Right cardiac atrium (tissue), 5 donors: ENCODE measurements at places on chromosomes 5 and 9.

DNA sequence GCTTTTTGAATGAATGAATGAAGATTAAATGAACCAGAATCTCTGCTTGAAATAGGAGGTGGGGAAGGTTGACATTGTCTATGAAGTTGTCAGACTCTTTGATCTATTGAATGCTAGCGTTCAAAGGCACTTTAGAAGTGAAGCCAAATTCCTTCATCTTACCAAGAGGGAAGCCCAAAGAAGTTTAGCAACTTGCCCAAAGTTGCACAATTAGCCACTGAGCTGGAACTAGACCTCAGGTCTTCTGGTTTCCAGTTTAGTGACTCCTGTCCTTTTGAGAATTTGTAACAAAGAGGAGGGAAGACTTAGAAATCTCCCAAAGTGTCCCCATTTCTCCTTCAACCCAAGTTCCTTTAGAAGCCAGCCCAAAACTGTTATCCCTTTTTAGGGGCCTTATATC, 20.7 kb upstream of the SLC1A3 start:
- no peak for DNase-seq

DNA sequence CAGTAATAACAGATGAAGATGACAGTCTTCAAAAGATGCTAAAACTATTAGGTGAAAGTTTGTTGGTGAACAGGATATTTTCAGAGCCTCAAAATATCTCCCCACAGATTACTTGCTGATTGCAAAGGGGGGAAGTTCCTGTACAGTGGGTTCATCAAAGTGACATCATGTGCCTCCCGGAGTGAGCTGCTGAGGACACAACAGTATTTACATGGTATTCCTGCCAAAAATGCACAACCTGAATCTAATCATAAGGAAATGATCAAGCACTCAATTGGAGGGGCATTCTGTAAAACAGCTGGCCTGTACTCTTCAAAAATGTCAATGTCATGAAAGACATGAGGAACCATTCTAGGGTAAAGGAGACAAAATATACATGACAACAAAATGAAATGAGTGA, 18.9 kb upstream of the GLIS3 start:
- no peak for DNase-seq

- DNase-seq, result no peak
Observed at GRCh38 chr5:59186623-59187022, 603.7 kb downstream of the RAB3C start.

- DNase-seq, result no peak
Observed at GRCh38 chr5:9466697-9467096, 79.2 kb downstream of the SEMA5A start.

DNA sequence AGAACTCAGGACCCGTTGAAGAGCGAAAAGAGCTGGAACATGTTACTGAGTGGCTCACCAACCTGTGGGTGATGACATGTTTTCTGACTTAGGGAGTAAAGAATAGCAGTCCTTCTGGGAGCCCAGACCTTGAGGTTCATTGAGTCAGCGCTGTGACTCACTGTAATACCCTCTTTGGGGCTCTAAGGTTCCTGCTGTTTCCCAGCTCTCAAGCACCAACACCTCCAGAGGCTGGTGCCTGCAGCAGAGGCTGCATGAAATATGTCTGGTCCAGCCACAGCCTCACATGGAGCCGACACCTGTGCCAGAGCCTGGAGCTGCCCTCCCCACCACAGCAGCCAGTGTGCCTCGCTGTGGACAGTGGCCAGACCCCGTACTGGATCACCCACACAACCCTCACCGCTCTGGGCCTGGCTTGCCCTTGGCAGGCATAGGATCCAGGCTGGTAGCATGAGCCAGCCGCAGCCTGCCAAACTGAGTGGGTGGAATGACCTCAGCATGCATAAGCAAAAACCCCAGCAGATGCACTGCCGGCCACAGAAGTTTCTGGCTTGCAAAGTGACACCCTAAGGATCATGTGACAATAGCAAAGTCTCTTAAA, 143.5 kb upstream of the MRPS30 start:
- DNase-seq, result no peak

DNA sequence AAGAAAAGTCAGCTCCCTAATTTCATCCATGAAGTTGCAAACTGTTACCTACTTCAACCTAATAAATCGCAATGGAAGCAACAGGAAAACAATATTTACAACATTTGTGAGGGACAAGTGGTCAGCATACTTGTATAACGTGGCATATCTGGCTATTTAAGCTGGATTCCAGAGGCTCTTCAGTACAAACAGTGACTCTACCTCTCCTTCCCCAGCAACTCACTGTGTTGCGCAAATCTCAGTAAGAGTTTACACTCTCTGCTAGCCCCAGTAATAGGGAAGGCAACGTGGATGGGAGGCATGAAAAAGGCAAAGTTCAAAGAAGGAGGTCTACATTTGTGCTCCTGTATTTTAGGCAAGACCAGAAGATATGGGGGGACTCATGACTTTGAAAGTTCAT, 18.9 kb upstream of the SEMA5A start:
- DNase-seq, result no peak

DNA sequence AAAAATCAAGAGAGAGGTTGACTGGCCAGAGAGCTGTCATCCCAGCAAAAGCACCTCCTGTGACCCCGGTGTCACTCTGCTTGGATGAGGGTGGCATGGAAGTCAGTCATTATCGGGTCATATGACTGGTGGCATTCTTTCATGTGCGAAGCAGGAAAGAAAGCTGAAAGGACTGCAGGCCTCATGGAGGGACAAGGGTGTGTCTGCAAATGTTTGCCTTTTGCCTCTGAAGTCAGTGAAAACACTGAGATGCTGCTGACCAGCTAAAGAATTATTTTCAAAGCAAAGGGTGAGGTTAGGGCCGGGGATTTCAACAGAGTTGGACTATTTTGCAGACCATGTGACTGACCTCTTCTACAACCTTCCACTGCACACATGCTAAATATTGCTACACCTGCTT, 298.3 kb downstream of the CSNK1G3 start:
- DNase-seq, result peak; percentile 9

- DNase-seq, result peak; percentile 70
Observed at GRCh38 chr9:119004618-119004990, 364.6 kb downstream of the BRINP1 start.

- DNase-seq, result no peak
Observed at GRCh38 chr9:20321423-20322082, 300.7 kb downstream of the MLLT3 start.

DNA sequence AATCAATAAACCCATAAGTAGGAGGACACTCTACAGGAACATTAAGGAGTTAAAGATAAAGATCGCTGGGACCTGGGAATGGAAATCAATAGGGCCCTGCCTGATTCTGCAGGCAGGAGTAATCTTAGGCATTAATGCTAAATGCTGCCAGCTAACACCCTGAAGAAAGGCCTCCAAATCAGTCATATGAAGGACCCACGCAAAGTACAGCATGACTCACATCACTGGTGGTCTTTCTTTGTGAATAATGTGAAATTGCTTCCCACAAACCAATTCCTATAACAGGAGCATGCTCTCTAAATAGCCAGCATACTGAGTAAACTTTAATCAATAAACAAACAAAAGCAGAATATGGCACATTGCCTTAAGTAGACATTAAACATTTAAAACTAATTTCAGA, 172.3 kb downstream of the SEMA5A start:
- no peak for DNase-seq

DNA sequence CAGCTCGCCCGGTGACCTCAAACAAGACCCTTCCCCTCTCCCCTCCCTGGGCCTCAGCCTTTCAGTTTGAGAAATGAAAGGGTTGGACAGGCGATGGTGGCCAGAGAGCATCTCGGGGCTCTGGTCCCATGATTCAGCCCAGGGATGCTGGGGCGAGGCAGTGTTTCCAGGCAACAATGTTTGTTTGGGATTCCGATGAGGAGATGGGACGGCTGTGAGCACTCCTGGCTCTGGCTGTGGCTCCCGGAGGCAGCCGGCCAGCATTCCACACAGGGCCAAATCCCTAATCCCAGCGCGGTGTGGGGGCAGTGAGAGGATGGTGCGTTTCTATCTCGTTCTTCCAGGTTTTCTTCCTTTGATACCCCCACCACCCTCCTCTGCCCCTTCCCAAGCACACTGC, 66.0 kb downstream of the HMCN2 start:
- DNase-seq, result peak; percentile 89

GRCh38 chr9:78144663-78145377, 91.1 kb upstream of the CEP78 start:
- DNase-seq, result no peak

GRCh38 chr5:115600766-115601165, 1.5 kb downstream of the TICAM2 start:
- DNase-seq, result no peak

GRCh38 chr9:99863955-99864354, 42.3 kb downstream of the NR4A3 start:
- DNase-seq, result no peak

GRCh38 chr9:130892477-130893304, 3.9 kb downstream of the QRFP start:
- DNase-seq, result no peak

DNA sequence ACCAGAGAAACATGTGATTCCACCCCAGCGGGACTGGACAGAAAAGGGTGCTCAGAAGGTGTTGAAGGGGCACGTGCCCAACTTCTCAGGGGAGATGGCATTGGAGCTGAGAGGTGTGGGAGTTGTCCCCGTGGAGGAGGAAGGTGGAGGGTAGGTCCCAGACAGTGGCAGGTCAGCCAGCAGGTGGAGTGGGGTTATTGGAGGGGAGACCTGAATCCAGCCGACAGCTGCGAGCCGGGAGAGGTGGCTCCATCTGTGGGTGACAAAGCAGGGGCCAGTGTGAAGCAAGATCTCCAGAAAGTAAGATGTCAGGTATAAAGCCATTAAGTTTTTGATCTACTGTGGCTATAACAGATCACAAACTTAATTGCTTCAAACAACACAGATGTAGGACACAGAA, 75.1 kb downstream of the HRH2 start:
- DNase-seq, result no peak
